CD4-positive, alpha-beta T cell treated with Interleukin-15 for 4 hours (primary cell): ENCODE measurements at places on chromosomes 7 and 10.
A peak's percentile ranks its signal among the peaks of the same experiment; 100 is the strongest.

DNA sequence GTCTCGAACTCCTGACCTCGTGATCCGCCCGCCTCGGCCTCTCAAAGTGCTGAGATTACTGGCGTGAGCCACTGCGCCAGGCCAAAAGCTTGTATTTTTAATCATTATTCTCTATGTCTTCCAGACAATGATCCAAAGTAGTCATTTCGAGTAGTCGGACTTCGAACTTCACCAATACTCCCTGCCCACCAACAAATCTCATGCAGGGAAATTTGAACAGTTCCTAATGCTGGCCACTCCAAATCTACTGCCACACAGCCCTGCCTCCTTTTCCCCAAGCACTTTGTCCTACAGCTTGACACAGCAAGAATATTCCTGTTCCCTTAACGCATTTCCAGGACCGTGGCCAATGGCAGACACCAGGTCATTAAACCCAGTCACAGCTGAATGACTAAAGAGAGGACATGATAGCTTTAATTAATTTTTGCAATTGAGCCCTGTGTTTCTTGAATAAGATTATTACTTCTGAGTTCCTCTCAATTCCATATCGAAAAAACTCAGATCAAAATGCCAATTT is 142.3 kb upstream of the NRP1 start:
- DNase-seq = no peak

- no peak for DNase-seq
Observed at GRCh38 chr7:2450198-2451107, 25.7 kb downstream of the GRIFIN start.

GRCh38 chr10:120131183-120131582 is 238.7 kb downstream of the SEC23IP start:
- DNase-seq = no peak

DNA sequence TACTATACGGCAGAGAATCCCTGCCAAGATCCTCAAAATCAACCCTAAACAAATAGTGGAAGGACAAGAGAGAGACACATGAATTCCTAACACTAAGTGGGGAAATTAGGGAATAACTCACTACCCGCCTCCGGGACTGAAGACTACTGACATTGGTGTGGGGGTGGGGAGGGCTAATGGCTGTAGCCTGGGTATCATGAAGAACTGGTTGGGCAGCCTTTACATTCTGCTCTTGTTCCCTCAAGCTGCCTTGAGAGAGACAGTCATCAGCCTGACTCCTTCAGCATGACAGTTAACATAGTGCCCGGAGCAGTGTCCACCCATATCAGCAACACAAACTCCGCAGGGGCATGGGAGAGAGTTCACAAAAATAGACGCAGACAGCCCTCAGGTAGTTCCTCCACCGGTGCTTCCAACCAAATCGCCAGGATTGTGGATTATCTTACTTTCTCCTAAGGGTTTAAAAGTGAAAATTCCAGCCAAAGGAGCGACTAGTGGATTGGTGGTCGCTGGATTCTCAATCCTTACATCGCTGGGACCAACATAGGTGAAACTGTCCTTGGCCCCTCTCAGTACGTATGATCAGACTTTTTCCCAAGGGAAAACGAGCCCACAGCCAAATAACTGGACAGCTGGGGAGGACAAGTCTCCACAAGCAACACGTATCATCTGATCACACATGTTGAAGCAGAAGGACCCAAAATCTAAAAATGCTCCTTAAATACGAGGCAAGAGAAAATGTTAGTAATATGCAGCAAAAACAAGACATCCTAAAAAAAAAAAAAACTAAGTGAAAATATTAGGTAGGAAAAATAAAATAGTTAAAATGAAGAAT is 22.6 kb downstream of the TMEM254 start:
- DNase-seq = no peak

GRCh38 chr7:32893207-32893524 is 1.6 kb upstream of the KBTBD2 start:
- DNase-seq = peak; percentile 61

- no peak for DNase-seq
Observed at GRCh38 chr7:30908681-30909080, 3.0 kb upstream of the AQP1 start.

DNA sequence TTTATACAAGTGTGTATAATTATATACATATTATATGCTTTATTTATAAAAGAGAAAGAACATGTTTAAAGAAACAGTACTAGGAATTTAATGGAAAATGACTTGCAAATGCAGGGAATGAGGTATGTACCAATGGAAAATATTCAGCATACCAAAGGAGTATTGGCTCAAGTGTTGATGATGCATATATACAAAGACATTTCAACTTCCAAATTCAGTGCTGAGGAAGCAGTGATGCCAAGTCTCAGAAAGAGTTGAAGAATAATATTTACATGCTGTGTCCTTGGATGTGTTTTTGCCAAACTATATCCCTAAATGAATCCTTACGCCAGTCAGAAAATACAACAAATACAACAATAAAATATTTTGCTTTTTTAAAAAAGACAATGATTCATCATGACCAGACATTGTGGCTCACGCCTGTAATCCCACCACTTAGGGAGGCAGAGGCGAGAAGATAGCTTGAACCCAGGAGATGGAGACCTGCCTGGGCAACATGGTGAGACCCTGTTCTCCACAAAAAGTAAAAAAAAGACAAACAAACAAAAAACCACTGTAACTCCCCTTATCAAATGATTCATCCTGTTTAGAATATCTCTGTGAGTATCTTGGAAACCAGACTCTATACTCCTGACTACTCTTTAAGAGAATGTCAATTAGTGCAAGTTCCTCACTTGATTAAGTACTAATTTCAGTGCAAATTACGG is 157.2 kb downstream of the CHRM2 start:
- DNase-seq = no peak

GRCh38 chr7:7909376-7909775 is 59.2 kb upstream of the GLCCI1 start:
- no peak for DNase-seq

DNA sequence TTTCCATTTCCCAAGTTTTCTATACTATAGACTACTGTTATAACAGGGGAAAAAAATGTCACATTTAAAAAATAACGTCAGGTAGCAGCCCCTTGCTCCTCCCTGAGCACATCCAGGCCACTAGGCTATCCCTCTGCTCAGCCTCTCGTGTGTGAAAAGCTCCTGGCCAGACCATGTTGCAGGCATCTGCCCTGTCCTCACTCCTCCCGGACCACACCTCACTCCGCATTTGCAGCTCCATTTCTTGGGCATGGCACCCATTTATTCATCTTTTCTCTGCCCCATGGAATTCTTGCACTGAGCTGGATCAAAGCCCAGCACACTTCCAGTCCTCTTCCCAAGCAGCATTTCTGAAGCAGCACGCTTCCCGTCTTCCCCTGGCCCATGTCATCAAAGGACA is 1.4 kb upstream of the GDF2 start:
- no peak for DNase-seq

DNA sequence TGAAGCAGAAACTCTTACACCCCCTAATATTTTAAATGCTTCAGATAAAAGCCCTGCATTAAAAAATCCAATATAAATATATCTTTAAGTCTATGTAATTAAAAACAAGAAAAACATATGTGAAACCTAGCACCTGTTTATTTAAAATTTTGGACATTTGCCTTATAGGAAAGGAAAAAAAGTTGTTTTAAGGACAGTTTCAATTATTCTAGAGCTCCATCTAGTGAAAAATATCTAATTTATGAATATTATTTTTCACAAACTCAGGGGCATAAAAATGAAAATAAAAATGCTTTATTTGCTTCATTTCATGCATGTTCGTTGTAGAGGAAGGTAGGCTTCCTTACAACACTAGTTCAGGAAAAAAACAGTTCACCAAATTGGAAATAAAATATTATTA is 26.1 kb downstream of the ENKUR start:
- DNase-seq = no peak

DNA sequence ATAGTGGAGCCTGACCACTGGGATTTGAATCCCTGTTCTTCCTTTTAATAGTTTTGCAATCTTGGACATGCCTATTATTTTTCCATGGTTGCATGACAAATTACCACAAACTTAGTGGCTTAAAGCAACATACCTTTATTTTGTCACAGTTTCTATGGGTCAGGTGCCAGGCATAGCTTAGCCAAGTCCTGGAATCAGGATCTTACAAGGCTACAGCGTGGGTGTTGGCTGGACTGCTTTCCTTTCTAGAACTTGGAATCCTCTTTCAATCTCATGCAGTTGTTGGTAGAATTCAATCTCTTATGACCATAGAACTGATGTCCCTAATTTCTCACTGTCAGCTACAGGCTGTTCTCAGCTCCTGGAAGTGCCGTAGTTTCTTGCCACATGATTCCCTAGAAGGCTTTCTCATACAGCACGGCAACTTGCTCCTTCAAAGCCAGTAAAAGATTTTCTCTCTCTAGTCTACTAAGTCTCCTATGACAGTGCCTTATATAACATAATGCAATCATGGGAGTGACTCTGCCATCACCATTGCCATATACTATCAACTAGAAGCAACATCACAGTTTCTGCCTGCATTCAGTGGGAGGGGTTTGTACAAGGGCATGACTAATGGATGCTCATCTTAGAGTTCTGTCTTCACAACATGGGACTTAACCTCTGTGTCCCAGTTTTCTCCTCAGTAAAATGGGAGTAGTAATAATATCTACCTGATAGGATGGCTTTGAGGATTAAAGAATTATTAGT is 243.4 kb upstream of the FZD1 start:
- DNase-seq = no peak

GRCh38 chr7:66238773-66239466 is 33.8 kb downstream of the TPST1 start:
- no peak for DNase-seq

DNA sequence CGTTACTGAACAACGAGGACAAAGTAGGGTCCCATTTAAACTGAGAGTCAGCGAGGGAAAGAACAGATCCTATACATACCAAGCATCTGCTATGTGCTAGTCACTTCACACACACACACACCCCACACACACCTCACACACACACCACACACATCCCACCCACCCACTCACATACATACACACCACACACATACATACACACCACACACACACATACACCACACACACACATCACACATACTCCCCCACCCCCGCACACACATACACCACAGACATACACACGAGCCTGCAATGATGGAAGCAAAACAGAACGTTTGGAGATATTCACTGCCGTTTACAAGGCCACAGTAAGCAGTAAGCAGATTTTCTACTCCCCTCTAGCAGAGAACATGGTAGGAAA is 607 bp upstream of the GRB10 start:
- no peak for DNase-seq

DNA sequence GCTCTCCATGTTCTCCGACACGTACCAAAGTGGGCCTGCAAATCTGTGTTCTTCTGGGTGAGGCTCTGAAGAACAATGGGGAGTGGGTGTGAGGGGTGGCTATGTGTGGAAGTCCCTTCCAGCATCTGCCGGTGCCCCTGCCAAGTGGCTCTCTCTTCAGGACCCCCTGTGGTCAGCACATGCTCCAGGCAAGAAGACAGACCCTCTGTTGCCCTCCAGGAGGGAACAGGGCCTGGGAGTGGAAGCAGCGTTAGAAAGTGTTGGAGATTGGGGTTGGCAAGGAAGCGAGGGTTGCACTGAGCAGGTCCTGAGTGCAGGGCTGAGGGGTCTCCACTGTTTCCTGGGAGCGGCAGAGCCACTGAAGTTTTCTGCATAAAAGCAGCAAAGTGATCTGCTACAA is 60.5 kb downstream of the EMX2 start:
- DNase-seq = no peak

GRCh38 chr7:74032624-74033371 is 4.8 kb downstream of the ELN start:
- DNase-seq = no peak

DNA sequence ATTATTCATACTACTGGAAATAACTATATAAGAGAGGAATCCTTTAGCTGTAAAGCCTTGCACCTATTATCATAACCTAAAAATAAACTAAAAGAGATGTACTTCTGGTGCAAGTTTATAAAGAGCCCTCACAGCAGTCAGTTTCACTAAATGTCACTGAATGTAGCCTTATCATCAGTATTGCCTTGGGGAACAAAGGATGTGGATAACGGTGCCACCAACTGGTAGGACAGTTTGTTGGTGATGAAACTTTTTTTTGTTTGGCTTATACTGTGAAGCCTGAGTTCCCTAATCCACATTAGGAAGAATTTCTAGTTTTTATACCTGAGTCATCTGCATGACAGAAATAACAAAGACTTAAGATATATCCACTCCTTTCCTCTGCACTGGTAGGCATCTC is 117.9 kb upstream of the COL1A2 start:
- DNase-seq = no peak

DNA sequence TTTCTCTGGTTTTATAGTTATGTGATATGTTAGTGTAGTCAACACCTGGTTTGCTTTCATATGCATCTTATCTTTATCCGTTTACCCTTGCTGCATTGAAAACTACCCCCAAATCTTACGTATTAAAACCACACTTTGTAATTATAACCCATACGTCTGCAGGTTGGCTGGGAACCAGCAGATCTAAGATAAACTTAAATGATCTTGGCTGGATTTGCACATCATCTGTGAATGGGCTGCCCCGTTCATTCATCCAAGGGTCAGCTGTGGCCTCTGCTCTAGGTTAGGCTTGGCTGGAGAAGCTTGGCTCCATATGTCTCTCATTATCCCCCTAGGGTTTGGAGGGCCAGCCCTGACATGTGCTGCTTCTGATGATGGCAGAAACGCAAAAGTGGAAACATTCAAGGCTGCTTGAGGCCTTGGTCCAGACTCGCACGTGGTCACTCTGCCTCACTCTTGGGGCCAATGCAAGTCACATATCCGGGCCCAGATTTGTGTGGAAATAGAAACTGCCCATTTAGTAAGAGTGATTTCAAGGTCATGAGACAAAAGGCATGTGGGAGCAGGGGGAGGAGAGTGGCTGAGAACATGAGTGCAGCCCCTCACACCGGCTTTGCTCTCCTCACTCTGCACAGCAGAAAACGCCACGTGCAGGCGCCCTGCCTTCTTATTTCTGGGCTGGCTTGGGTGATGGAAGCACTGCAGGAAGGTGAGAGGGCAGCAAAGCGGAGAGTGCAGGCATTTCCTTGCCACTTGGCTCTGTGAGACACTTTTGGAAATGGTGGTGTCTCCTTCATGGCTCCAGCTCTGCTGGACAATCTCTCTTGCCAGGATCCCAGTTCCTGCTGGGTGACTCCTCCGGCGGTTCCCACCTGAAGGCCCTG is 553.8 kb downstream of the GLRX3 start:
- DNase-seq = no peak

DNA sequence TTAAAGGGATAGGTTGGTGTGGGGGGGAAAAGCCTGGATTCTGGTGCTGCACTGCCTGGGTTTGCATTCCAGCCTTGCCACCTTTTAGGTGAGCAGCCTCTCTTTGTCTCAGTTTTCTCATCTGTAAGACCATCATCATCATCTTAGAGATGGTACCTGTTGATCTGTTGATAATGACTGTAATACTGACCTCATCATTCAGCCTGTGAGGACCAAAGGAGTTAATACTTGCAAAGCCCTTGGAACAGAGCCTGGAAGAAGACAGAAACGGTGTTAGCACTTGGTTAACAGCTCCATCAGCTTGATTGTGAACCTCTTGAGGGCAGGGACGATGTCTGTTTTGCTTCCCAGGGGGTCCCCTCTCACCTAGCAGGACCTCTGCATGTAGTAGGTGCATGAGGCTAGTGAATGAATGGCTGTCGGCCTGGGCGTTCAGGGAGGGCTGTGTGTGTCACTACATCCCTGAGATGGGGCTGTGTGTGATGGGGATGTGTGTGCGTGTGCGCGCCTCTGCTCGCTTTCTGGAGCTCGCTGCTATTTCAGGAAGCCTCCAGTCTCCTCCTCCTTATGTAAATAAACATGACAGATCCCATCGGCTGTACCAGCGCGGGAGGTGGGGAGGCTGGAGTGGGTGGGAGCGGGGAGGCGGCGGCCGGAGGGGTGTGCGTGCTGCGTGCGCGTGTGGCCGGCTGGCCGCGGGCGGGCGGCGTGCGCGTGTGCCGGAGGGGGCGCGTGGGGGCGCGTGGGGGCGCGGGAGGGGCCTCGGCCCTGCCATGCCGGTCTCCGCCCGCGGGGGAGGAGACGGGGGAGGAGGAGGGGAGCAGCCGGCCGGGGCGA is 61.2 kb downstream of the NEURL1 start:
- peak; percentile 6 for DNase-seq
